ENCODE measurements at places on chromosomes 2 and 18.

DNA sequence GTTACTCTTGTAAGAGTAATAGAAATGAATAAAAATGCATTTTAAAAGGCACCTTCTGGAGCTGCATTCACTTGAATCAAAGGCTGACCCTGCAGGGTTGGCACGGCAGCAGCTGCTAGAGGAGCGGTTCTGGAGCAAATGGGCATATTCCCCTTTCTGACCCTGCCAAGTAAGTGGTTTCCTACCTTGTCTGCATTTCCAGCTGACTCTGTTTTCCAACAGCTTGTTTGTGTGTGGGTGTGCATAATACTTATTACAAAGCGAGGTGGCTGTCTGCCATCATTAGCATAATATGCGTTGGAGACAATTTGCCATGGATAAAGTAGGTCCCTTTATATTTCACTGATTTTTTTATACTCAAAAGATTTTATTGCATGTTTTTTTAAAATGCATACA lies 21.3 kb upstream of the TTN start:
- no peak for DNase-seq

- no peak for DNase-seq
Observed at GRCh38 chr2:128261245-128262128, 57.2 kb downstream of the HS6ST1 start.

DNA sequence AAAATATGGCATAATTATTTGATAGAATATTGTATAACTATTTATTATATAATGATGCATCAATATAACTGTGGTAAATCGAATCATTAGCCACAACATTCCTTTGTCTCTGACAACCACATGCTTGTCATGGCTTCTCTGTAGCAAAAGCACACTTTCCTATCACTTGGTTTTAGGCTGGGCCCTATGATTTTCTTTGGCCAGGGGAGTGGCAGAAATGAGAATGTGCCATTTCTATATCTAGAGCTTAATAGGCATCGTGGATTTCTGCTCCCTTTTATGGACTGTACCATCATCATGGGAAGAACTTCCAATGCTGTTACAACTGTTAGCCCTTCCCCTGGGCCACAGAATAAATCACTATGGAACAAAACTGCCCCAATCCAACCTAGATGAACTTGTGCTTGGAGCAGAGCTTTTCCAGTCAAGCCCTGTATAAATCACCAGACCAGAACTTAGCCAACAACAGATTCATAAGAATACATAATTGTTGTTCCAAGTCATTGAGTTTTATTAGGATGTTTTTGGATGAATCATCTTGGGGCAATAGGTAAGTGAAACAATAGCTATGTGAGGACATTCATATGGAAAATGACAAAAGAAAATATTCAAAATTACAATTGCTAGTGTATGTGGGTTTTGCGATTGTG lies 715.8 kb downstream of the ERBB4 start:
- DNase-seq = no peak

GRCh38 chr2:25651066-25651465 lies 22.3 kb downstream of the DTNB start:
- DNase-seq = no peak

DNA sequence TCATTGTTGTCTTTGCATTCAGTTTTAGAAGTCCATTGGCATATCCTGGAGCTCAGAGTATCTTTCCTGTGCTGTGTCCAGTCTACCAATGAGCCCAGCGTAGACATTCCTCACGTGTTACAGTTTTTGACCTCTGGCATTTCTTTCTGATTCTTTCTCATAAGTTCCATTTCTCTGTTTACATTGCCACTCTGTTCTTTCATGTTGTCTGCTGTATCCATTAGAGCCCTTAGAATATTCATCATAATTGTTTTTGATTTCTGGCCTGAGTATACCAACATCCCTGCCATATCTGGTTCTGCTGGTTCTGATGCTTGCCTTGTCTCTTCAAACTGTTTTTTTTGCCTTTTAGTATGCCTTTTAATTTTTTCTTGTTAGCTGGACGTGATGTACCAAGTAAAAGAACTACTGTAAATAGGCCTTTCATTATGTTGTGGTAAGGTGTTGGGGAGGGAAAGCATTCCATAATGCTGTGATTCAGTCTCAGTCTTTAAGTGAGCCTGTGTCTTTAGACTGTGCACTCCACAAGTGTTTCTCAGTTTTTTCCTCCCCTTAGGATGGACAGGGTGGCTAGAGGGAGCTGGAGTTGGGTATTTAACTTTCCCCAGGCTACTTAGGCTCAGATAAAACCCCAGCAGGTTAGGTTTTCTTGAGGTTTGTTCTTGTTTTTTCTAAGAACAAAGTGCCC lies 35.6 kb downstream of the CEP192 start:
- DNase-seq = no peak
